ENCODE measurements at places on chromosomes 6 and 20.

GRCh38 chr6:2990248-2990931, 9.3 kb upstream of the NQO2 start:
- peak; percentile 49 for DNase-seq

DNA sequence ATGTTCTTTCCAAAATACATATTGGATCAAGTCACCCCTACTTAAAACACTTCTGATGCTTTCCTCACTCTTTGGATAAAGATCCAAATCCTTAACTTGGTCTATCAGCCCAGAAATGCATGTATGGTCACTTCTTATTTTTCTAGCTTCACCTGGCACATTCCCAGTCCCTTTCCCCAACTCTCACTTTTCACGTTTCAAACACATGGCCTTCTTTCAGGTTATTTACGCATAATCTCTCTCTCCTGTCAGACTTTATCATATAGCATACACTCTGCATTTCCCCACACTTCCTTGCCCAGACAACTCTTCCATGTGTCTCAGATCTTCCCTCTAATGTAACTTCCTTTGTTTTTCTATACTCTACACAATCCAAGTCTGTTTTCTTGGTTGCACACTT, 12.8 kb downstream of the PHIP start:
- DNase-seq = no peak

DNA sequence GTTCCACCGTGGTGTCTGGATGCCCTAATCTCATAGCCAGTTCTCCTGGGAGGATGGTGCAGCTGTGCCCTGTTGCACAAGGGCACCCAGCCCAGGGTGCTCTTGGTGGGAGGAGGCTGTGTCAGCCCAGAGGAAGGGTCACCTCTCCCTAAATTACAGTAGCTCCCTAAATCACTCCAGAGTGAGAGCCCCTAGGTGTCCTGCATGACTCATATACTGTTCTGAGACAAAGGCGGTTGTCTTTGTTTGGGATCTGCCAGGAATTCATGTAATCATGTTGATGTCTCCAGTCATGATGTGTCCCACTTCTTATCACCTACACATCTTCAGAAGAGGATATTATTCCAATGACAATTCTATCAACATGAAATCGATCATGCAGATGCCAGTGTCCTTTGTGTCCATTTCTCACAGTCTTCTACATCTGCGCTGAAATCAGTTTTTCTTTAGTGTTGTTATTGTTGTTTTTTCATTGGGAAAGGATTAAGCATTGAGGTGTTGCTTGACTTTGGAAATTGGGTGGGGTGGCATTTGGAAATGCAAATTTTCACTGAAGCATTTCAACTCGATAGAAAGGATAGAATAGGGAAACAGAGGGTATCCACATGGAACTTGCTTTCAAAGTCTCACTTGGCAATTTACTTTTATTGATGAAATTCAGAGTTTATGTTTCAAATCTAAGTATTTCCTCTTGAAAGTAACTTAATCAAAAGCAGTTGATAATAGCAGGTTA, 19.5 kb downstream of the PERP start:
- no peak for DNase-seq

- DNase-seq = peak; percentile 97
Observed at GRCh38 chr20:32652739-32653526, 20.8 kb downstream of the C20orf203 start.

DNA sequence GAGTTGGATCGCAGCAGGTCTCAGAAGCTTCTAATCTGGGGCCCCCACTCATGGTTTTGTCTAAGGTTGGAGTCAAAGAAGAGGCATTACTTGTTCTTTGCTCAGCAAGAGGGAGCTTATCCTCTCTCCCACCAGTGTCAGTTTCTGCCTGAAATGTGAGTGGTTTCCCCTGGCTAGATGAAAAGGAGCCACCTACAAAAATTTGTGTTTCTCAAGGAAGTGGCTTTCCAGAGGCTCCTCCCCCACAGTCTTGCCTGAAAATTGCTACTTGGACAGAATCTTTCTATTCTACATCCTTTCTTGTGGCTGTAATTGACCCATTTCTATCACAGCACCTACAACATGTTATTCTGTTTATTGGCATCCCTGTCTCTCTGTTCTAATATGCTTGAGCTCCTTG, 37.9 kb downstream of the SCML4 start:
- no peak for DNase-seq

GRCh38 chr6:80637312-80637711, 530.8 kb downstream of the BCKDHB start:
- DNase-seq = no peak

GRCh38 chr6:81734500-81735150, 17.9 kb downstream of the TENT5A start:
- no peak for DNase-seq

GRCh38 chr6:23339268-23339667, 769.9 kb downstream of the HDGFL1 start:
- DNase-seq = no peak

- DNase-seq = peak; percentile 27
Observed at GRCh38 chr6:169965657-169966311, 214.4 kb downstream of the ERMARD start.

- DNase-seq = no peak
Observed at GRCh38 chr6:3228771-3229565, 1.5 kb upstream of the TUBB2B start.

DNA sequence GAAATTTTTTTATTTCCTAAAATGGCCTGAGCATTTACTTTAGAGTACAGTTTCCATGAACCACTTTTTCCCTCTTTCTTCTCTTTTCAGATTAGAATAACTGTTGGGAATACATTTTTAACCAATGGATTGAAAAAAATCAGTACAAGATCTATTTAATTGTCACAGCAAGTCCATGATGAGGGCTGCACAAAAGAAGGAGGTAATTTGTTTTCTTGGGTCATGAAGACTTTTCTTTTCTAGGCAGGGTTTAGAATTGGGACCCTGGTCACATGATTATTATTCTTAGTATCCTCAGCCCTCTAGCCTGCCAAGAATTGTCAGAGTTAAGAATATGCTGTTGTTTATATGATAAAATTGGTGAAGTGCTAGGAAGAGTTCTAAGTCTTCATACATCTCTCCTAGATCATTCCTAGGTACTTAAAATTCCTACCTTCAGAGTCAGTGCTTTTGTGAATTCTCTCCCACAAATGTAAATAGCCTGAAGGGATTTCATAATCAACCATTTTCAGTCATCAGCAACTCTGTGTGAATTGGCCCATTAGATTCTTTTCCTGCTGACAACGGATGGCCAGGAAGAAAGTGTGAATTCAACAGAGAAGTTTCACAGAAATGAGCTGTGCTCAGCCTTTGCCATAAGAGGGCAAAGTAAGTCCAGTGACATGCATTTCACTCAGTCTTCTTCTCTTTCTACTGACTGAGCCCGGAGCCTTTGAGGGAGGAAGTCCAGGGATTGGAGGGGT, 32.4 kb upstream of the TPBG start:
- DNase-seq = no peak

- no peak for DNase-seq
Observed at GRCh38 chr6:75579951-75580350, 21.7 kb upstream of the SENP6 start.

DNA sequence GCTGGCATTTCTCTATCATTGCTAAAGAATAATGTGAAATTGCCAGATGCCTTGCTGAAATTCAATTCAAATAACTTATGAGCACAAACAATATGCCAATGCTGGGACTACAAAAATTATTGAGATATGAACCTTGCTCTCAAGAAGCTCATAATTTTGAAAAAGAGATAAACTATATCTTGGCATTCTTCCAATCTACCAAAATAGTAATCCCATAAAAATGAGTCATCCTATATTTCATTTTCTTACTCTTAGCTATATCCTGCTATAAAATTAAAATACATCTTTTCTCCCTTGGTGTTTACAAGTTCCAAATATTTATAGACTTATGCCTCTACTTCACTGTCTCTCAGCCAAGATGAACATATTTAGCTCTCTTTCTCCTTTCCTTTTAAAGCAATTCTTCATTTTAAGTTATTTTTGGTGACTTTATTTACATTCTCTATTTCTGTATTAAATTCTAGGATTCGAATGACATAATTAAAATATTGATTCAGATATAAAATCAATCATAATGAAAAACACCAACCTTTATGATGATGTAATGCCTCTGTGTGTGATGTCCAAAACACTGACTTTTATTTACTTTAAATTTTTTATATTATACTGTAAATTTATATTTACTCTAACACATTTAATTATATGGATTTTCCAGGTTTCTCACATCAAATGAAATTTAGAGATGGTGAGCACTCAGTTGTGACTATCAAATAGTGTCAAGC, 152.6 kb downstream of the CDK19 start:
- no peak for DNase-seq

- DNase-seq = no peak
Observed at GRCh38 chr6:31351401-31352309, 5.3 kb downstream of the HLA-B start.

- no peak for DNase-seq
Observed at GRCh38 chr6:56199956-56200355, 47.4 kb downstream of the COL21A1 start.

- no peak for DNase-seq
Observed at GRCh38 chr6:17352302-17352701, 41.1 kb upstream of the CAP2 start.

DNA sequence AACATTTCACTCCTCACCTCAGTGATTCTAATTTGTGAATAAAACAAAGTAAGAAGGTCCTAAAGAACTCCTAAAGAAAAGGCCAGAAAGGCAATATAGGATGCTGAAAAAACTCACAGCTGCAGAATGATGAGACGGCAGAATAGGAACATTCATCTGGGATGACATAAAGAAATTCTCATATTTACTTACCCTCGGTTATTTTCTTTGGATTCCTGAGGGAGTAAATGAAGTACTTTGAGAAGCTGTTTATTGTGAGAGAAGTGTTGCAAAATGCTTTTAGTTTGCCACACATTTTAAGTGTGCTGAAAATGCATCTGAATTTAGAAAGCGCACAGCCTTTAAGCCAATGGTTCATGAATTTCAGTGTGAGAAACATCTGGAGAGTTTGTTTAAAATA, 35.7 kb upstream of the RBL1 start:
- no peak for DNase-seq

GRCh38 chr6:33207552-33208090, 679 bp upstream of the RING1 start:
- DNase-seq = peak; percentile 71

DNA sequence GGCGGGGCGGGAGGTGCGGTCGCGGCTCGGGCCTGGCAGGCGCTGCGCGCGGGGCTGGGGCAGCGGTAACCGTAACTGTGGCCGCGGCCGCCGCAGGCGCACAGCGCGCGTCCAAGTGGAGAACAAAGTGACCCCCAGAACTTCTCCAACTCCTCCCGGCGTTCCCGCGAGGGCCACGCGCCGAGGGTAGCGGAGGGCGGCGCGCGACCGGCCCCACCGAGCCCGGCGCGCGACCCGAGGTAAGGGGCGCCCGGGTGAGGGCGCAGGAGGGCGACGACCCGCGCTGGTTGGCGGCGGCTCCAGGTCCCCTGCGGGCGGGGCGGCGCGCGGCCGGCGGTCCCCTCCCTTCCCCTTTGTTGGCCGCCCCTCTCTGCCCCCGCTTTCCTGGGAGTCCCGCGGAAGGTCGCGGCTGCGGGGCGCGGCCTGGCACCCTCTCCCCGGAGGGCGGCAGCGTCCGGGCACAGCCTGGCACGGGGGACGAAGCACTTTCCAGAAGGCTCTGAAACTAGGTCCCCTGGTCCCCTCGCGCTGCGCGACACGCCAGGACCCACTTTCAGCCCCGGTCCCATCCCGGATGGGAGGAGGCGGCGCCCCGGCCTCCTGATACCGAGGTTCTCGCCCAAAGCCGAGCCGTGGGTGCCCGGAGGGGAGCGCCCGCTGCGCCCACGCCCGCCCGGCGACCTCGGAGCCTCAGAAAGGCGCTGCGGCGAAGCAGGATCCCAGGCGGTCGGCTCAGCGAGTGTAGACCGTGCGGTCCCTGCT, at the start of gene TIAM2:
Gene TIAM2 (plus strand): TSS at position 62 of the 762 bp plus-strand sequence. CDS start 133,909 bp downstream, outside the sequence.
- peak; percentile 31 for DNase-seq

DNA sequence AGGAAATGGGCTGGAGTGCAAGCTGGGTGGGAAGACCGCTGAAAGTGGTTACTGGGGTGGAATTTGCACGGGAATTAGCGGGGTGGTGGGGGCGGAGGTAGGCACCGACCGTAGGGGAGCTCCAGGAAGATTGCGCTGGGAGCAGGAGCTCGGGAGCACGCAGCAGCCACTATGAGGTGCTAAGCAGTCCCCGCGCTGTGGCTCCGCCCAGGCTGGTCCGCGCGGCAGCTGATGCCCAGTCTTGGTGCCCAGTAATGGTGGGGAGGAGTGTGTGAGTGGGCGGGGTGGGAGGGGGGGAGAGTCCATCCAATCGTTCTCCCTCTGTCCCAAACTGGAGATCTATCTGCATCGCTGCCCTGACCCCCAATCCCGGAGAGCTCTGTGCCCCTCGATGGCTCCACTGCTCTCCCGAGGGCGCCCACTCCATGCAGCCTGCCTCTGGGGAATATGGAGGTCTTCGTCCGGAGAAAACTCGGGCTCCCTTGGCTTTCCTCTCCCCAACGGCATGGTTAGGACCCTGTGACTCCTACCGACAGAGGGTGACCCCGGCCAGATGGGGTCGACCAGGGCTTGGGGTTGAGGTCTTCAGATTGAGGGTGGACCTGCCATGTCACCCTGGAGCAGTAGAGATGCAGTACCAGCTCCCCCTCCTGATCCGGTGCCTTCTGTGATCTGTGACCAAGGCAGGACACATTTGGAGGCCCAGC, 5.3 kb downstream of the TP53TG5 start:
- DNase-seq = no peak

GRCh38 chr6:42105156-42105648, 37.2 kb downstream of the C6orf132 start:
- no peak for DNase-seq

GRCh38 chr6:89311853-89312531, 3.1 kb downstream of the GABRR2 start:
- no peak for DNase-seq

GRCh38 chr6:657743-658142, 843 bp upstream of the HUS1B start:
- DNase-seq = no peak

DNA sequence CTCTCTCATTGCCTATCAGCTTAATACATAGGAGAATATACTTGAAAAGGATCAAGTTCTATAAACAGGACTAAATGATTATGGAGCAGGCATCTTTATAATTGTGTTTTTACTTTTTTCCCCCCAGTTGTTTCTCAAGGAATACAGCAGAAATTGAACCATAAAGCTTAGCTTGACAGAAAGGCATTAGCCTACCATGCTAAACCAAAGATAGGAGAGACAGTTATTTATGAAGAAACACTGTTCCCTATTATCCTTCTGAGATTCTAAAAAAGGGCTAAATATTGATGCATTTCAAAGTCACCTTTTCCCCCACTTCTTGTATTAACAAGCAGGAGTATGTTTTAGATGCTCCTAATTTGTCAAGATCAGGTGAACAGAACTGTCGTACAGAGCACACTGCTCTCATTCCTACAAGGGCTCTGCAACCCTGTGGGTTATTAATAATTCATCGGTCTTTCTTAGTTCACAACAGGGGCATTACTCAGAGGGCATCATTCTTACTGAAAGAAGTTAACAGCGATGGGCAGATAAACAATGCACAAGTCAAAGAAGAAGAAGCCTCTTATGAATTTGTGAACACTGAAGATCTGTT, 38.7 kb downstream of the PRKN start:
- DNase-seq = no peak

DNA sequence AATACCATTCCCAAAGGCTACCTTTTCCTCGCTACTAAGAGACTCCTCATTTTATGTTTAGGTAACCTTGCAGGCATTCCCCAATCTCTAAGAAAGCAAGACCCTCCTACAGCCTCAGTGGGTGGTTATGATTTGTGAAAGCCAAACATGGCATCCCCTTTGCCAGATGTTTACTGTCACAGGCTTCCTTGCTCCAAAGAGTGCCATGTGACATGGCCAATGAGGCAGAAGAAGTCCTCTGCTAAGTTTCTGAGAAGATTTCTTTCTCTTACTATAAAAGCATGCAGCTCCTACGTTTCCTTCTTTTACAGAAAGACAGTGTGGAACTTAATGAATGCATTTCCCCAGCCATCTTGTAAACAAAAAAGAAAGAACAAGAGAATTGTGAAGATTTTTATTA, 688.2 kb downstream of the TBC1D32 start:
- DNase-seq = no peak
